Pericardium fibroblast (primary cell): ENCODE measurements at places on chromosomes 2 and 18. TPM values are rescaled to one million over a fixed set of nuclear protein-coding genes. Genes with fewer than 3 reads are reported as not detected.

The EFHD1 gene
- total RNA-seq = 0.26 and 1.1 TPM in 2 replicates

The SRSF7 gene
- total RNA-seq = 35.4 and 69.3 TPM in 2 replicates

The LCT gene
- total RNA-seq = not detected in 2 replicates

The MC4R gene
- not detected in 2 replicates for total RNA-seq

The SERPINB4 gene
- not detected in 2 replicates for total RNA-seq

The CTAGE1 gene
- total RNA-seq = under 0.01 TPM in 1 of 2 replicates, not detected in the other

The FIGN gene
- total RNA-seq = 0.09 and 1.3 TPM in 2 replicates

The NT5DC4 gene
- total RNA-seq = not detected in 2 replicates

The SNED1 gene
- 17.0 and 27.7 TPM in 2 replicates for total RNA-seq

The ERMN gene
- not detected in 2 replicates for total RNA-seq

The DSC2 gene
- 0.09 and 3.7 TPM in 2 replicates for total RNA-seq

The ST6GAL2 gene
- 1.6 and 2.8 TPM in 2 replicates for total RNA-seq

The PPP1CB gene
- 96.2 and 138 TPM in 2 replicates for total RNA-seq

The EMILIN2 gene
- total RNA-seq = 24.0 and 29.8 TPM in 2 replicates

The GPR17 gene
- not detected in 2 replicates for total RNA-seq

The DRC1 gene
- total RNA-seq = not detected in 2 replicates

The LINC00305 gene
- not detected in 2 replicates for total RNA-seq

The KLHL14 gene
- total RNA-seq = not detected in 2 replicates

The SERPINB11 gene
- total RNA-seq = not detected in 2 replicates

The LIPG gene
- total RNA-seq = 1.4 and 5.6 TPM in 2 replicates

The IL36A gene
- not detected in 2 replicates for total RNA-seq

The CFAP221 gene
- not detected in 2 replicates for total RNA-seq

The EPB41L3 gene
- total RNA-seq = 32.8 and 49.5 TPM in 2 replicates

The CD8A gene
- total RNA-seq = not detected in 2 replicates
